Stimulated activated CD8-positive, alpha-beta memory T cell treated with anti-CD3 and anti-CD28 coated beads, Interleukin-15, amount 100 ng/mL, for 24 hours (primary cell): ENCODE measurements at places on chromosomes 5 and 9.

- DNase-seq = no peak
These were observed 10.5 kb upstream of the MYORG start for GRCh38 chr9:34387239-34387638.

GRCh38 chr5:72203251-72203845 lies 96.1 kb downstream of the MAP1B start:
- DNase-seq = no peak

DNA sequence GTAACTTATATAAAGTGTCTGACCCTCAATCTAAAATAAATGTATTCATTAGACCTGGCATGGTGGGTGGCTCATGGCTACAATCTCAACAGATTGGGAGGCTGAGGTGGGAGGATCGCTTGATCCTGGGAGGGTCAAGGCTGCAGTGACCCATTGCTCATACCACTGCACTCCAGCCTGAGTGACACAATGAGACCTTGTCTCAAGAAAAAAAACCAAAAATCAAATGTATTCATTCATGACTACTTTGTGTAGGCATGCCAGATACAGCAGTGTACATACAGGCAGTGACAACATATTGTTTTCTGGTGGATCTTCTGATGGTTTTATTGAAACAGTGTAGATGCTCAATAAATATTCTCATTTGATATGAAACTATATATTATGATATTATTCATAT lies 201.0 kb downstream of the TRIM32 start:
- no peak for DNase-seq

DNA sequence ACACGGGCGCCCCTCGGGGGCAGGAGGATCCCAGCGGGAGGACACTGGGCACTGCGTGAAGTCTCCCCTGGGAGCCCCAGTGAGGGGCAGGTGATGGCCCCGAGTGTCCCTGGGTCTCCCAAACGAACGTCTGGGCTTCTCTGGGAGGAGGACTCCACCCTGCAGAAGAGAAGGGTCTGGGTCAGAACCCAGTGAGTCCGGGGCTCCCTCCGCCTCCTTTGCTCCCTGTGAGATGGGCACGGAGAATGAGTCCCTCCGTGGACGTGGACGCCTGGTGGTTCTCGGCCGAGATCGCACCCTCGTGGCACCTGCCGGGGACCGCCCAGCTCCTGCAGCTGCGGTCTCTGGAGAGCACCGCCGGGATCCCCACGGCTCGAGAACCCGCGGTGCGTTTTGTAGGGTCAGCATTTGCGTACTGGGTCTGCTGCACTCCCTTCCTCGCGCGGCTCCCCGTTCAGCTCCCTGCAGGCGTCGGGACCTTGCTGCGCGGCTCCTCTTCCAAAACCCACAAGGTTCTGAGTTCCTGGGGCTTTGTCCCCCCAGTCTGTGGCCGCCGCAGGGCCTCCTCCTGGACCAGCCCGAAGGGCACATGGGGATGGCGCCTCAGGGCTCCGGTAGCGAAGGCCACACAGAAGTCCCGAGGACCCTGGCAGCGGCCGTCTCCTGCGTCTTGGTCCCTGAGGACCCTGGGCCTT lies 10.2 kb upstream of the CEP72 start:
- no peak for DNase-seq

DNA sequence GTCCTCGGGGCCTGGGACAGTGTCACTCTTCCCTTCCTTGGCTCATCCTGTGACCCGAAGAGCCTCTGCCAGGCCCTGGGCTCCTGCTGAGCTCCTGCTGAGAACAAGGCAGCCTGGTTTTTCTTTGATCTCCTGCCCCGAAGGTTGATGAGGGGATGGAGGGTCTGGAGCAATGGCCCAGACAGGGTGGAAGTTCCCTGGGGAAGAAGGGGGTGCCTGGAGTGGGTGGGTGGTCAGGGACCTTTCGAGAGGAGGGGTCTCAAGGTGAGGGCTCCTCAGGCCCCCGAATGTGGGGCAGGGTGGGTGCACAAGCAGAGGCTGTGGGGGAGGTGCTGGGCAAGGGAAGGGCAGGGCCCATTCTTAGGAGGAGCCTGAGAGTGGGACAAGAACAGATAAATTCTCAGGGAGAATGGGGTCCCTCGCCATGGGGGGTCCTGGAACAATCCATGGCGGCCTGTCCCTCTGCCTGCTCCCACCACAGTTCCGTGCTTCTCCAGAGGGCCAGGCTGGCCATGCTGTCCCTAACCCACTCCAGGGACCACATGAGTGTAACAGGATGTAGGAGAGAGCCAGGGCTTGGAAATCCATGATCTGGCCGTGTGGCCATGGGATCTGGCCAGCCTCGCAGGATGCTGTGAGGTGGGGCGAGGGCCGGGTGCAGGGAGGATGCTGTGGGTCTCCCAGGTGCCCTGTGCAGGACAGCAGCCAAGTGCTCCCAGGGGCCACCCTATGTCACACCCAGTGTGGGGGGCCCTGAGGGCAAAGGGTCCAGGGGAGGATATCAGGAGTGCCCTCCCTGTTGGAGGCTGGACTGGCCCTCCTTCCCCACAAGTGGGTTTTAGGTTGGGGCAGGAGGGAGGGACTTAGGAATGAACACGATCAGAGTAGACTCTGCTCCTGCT lies 128.5 kb upstream of the LPCAT1 start:
- DNase-seq = no peak

DNA sequence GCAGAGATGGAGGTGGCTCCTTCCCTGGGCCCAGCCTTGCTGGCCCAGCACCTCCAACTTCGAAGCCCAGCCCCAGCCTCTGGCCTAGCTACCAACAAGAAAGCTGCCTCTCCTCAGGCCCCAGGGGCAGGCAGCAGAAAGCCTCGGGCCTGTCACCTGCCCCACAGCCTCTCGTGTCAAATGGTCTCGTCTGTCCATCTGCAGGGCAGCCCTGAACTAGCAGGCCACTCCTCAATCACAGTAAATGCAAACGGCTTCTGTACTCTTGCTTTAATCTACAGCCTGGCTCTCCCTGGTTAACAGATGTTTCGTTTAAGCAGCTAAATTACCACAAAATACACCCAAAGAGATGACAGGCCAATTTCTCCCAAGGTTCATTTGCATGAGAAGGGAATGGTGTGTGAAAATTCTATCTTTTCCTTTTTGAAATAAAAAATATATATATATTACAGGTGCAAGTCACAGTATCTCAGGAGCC lies 21.5 kb downstream of the VAV2 start:
- DNase-seq = no peak

GRCh38 chr5:57358796-57359592 lies 123.6 kb downstream of the ACTBL2 start:
- no peak for DNase-seq

- no peak for DNase-seq
These were observed 566 bp downstream of the IRX2 start for GRCh38 chr5:2750758-2751464.

GRCh38 chr5:152086668-152087067 lies 162.0 kb upstream of the GLRA1 start:
- no peak for DNase-seq

DNA sequence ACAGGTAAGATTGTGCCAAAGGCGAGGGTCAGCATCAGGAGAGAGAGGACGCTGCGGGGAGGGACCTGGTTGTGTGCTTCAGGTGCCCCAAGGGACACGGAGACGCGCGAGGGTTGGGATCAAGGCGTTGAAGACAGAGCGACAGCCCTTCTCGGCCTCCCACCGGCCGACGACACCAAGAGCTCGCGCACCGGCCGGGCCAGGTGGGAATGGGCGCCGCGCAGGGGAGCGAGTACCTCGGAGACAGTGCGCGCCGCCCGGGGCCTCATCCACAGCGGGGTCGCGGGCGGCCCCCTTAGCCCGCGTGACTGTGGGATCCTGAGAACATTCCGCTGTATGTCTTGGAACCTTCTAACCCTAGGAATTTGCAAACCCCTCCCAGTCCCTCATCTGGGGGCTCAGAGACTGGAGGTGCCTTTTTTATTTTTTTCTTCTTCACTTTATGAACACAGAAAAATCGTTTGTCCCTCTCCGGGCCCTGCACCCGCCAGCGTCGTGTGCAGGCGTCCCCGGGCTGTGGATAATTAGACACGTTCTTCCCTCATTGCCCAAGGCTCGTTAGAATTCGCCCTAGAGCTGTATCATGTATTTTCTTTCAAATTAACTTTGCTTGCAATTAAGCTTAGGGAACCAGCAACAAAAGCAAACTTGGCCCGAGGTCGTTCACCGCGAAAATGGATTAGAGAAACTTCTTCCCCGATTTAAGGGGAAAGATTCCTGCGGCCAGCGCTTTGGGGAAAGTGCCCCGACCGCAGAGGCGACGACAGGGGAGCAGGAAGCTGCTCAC lies 4.8 kb downstream of the FOXE1 start:
- no peak for DNase-seq

DNA sequence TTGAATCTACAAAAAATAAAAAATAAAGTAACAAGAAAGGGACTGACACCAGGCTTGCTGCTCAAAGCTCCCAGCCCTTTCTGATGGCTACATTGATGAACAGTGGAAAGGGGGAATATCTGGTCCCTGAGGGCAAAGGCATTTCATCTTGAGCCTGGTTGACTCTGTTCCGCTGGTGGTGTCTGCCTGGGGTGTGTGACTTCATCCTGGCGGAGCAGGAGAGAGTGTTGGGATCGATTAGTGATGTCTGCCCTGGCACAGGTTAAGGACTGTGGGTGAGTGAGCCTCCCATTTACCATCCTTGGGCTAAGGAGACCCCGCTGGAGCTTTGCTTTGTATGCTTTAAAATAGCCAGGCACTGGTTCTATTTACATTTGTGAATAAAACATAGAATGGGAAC lies 56.9 kb upstream of the ASS1 start:
- DNase-seq = no peak

DNA sequence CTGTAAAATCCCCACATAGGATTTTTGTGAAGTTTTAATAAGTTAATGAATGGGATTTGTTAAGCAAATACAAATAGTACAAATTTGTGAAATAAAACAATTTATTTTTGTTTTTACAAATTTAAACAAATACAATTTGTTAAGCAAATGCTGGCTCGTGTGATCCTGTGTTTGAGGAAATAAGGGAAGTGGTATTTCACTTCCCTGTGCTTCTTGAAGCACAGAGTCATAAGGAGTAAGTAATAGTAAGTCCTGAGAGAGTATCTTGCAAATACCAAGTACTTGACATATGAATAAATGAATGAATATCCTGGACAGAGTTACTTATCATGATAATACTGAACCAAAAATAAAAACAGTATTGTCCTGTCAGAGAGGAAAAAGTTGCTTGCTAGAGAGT lies 9.1 kb downstream of the SMIM3 start:
- DNase-seq = no peak

DNA sequence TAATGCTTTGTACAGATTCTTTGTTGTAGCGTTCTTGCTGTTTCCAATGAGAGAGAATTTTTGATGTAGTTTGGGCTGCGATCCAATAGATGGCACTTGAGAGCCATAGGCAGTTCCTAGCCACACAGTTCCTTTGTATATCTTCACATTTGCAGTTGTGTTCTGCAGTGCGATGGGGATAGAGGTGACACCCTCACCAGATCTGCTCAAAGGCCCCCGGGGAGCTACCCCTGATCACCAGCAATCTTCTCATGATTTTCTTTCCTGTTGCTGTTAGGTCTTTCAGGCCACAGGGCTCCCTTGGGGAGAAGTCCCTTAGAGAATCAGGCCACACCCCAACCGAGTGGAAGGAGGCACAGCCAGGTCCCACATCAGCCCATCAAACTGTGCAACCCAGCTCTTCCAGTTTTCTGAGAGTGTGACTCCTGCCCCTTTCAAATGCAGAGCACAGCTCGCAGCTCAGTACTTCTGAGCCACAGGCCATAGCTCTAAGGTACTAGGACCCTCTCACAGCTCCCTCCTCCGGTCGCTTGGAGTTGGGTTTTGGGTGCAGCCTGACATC lies 353.7 kb downstream of the SLCO4C1 start:
- no peak for DNase-seq

DNA sequence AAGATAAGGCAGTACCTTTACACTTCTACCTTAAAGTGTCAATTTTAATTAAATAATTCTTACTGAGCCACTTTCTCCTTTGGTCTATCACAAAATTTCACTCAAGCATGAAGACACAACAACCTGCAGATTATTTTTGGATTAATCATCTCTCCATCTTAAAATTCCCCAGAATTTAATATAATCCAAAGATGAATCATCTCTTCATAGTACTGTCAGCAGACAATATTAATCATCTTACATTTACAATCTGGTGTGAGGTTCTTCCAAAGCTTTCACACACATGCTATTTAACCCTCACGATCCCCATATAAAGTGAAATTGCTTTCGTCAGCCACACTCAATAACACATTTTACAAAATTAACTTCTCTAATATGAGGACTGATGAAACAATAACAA lies 43.0 kb downstream of the LHFPL2 start:
- DNase-seq = no peak

DNA sequence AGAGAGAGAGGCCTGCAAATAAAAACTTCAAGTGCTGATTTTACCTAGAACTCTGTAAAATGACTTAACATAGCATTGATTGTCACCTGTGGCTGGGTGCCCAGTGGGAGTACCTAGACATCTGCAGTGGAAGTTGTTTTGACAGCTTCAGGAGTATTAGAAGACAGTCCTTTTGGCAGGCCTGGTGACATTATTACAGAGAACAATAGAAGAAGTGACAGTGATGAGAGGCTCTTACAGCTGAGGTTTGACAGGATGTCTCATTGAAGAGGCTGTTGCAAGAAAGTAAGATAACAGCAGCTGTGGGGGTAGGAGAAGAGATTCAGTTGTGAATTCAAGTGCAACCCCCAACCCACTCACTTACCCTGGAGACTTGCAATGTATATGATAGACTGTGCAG lies 27.9 kb upstream of the MUSK start:
- no peak for DNase-seq

DNA sequence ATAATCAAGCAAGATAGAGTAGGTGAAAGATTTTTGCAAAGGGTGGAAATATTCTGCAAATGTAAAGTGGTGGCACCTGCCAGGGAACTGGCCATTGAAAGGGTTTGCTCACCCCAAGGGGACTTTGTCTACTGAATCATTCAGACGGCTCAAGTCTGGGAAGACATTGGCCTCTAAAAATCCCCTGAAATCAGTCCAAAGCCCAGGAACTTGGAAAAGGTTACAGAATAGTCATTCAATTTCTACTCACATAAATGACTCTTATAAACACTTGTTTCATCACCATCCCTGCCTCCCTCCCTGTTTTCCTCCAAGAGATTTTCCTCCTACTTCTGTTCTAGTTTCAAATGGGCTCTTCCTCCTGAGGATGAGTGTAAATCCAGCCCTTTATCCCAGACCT lies 28.5 kb downstream of the ZNF366 start:
- no peak for DNase-seq

- DNase-seq = no peak
These were observed 398.4 kb downstream of the MED10 start for GRCh38 chr5:5979761-5980537.

DNA sequence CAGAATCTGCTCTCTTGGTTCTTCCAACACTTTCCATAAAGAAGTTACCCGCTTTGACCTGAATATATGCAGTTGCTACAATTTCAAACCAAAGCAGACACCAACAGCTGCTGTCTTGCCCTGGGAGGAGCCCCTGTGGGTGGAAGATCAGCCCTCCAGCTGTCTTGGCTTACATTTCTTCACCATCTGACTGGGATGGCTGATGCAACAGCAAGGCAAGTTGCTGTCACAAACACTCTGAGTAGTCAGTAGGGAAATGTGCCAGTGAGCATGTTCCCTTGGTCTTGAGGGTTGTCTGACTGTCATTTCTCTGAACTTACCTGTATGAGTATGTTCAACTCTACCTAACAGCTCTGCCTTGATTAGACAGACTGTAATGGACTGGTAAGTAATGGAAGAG lies 152.9 kb downstream of the SGCD start:
- no peak for DNase-seq

GRCh38 chr5:14608169-14608568 lies 26.6 kb downstream of the OTULINL start:
- DNase-seq = no peak

- DNase-seq = no peak
These were observed 1931.0 kb upstream of the CDH6 start for GRCh38 chr5:29262339-29263123.
